ENCODE measurements at places on chromosomes 2 and 18. TPM values are rescaled to one million over a fixed set of nuclear protein-coding genes. Genes with fewer than 3 reads are reported as not detected.

DNA sequence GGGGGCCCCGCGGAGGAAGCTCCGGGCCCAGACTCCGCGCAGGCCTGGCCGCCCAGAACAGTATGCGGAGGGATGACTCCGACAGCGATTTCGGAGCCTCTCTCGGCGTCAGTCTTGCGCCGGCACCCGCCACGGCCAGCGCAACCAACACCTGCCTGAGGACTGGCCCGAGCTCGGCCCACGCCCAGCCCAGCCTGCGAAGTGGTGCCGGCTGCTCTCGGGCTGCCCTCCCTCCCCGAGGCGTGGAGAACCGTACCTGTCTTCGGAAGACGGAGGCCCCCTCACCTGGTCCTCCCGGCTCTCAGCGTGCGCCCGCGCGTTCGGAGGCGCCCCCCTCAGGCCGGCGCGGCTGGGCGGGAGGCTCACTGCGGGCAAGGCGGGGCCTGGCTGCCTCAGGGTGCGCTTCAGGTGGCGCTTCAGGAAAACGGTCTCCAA lies at the start of gene M1AP:
Gene M1AP, minus strand, starts transcription at position 322 of the 435 bp plus-strand sequence. CDS start 8,055 bp downstream, outside the sequence.
- DNase-seq, result no peak

GRCh38 chr2:206392118-206392517 lies 51.2 kb upstream of the ADAM23 start:
- DNase-seq, result no peak

GRCh38 chr2:19987936-19988335 lies 2.0 kb downstream of the WDR35 start:
- no peak for DNase-seq

The CYP26B1 gene
- polyA plus RNA-seq, result 16.9 TPM
